ENCODE measurements at places on chromosomes 11 and 22.
A peak's percentile ranks its signal among the peaks of the same experiment; 100 is the strongest.

- no peak for DNase-seq
Measured at GRCh38 chr11:127130321-127130720, 129.8 kb upstream of the KIRREL3 start.

DNA sequence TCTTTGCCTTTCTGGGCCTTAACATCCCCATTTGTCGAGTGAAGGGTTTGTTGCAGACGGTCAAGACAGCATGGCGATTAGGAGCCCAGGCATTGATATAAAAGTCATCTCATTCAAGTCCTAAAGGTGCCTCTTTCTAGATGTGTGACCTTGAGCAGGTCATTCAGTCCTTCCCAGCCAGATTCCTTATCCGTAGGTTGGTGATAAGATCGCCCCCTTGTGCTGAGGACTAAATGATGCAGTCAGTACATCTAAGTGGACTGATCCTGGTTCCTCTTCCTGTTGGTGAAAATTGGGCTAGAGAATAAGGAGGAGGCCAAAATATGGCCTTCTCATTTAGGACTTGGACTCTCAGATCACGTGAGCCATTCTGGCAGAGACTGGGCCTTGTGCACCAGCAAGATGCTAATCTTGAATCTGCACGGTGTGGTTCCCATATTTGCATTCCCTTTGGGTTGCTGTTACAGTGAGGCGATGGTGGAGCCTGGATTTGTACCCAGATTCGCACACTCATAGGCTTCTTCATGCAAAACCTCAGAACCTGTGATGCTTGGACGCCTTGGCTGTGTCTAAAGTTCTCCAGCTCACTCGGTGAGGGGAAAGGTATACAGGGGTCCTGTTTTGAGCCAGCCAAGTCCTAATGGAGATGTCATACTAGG is 156.8 kb downstream of the MYO18B start:
- peak; percentile 4 for DNase-seq

- DNase-seq = peak; percentile 87
Measured at GRCh38 chr11:46238078-46238966, 39.1 kb upstream of the CREB3L1 start.

GRCh38 chr11:72347691-72348090 is 86.6 kb downstream of the CLPB start:
- DNase-seq = no peak

GRCh38 chr11:34633640-34633989 is 12.7 kb downstream of the EHF start:
- DNase-seq = no peak

DNA sequence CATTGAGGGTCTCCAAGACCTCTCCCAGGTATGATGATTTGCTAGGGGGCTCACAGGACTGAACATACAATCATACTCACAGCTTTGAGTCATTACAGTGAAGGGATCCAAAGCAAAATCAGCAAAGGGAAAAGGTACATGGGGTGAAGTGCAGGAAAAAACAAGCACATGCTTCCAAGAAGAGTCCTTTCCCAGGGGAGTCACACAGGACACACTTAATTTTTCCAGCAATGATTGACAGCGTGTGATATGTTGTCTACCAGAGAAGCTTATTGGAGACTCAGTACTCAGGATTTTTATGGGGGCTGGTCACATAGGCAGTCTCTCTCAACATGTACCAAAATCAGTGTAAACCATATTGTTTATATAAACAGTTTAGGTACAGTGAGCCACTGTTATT is 25.3 kb downstream of the CUL5 start:
- no peak for DNase-seq

GRCh38 chr22:45204241-45204640 is 36.5 kb downstream of the KIAA0930 start:
- no peak for DNase-seq

DNA sequence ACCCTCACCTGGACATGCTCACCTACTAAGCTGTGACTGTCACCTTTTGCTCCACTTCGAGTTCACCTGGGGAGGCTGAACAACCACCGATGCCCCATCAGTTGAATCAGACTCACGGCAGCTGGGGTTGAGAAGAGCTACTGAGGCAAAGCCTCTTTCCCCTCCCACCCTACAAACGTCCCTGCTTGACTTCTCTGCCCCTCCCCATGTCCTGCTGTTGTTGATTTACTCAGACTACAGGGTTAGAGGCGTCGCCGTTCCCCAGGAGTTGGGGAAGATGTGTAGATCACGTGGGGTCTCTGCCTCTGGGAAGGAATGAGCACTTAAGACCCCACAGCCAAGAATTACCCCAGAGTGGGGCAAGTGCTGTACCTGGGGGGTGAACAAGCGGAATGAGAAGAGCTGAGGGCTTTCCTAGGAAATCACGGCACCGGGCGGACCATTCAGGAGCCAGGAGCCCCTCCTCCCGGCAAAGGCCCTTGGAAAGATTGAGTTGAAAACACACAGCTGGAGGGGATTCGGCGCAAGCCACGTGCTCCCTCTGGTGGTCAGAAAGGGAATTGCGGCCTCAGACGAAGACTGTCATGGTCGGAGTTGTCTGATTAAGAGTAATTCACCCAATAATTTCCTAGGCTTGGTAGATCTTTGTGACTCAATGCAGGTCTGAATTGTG is 7.0 kb downstream of the FXYD2 start:
- peak; percentile 80 for DNase-seq

GRCh38 chr22:38189104-38189503 is 7.5 kb upstream of the PLA2G6 start:
- DNase-seq = no peak

DNA sequence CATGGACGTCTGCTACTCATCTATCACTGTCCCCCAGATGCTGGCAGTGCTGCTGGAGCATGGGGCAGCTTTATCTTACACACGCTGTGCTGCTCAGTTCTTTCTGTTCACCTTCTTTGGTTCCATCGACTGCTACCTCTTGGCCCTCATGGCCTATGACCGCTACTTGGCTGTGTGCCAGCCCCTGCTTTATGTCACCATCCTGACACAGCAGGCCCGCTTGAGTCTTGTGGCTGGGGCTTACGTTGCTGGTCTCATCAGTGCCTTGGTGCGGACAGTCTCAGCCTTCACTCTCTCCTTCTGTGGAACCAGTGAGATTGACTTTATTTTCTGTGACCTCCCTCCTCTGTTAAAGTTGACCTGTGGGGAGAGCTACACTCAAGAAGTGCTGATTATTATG is 9.2 kb upstream of the OR9Q2 start:
- DNase-seq = no peak

DNA sequence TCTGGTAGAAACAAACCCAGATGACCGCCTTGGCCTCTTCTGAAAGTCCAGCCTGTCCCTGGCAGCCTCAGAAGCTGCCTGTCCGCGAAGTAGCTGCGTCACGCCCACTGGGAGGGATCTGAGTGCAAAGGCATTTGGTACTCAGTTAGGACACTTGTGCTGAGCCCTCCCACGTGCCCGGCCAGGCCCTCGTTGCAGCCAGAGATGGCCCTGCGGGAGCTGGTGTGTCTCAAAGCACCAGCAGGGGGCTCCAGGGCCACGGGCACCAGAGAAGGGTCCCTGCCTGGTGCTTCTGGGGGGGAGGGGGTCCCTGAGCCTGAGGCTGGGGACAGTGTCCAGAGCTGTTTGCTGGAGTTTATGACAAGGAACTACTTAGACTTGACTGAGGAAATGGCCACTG is 5.8 kb downstream of the SELENOO start:
- DNase-seq = peak; percentile 55

DNA sequence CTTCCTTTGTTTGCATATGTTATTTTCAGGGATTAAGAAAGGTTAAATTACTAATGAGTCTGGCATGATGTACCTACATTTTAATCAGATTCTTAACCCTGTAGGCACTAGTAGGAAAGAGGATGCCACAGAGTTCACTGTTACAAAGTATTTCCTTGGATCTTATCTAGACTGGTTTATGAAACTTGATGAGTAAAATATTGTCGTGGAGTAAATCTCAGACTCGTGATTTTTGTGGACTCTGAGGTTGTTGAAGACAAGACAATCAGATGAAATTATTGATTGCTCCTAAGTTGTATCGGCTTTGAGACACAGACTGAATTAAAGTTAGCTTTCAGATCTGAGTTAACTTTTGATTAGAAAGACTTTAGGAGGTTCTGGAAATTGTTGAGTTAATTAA is 6.0 kb downstream of the KMT2A start:
- DNase-seq = no peak

DNA sequence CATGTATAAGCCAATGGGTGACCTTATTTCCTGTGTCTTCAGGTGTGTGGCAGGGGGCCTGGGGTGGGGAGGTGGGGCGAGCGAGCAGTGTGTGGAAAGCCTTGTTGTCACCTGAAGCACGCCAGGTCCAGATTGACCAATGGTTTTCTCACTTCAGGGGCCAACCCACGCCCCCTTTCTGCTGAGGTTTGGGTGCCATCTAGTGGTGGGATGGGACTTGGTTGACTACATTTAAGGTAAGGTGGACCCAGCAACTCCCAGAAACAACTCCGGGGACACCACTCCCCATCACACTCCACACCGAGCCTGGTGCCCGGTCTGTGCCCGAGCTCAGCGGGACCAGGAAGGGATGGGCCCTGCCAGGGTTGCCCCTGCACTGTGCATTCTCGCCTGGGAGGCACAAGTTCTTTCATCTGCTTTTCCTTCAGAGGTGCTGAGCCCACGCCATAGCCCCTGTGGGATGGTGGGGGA is 40.0 kb downstream of the TPCN2 start:
- DNase-seq = peak; percentile 84

- no peak for DNase-seq
Measured at GRCh38 chr11:2853997-2854560, 31.5 kb downstream of the CDKN1C start.

DNA sequence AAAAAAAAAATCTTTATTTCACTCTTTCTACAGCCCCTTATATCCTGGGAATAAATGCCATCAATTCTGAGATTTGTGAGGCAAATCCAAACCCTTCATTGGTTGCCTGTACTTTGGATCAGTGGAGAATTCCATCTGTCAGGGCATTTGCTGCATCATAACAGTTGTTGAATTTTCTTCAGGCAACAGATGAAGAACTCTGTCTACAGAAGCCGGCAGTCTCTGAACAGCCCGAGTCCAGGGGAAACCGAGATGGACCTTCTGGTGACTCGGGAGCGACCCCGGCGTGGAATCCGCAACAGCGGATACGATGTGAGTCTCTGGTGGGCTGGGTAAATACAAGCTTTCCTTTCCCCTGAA is 82.3 kb downstream of the C11orf91 start:
- no peak for DNase-seq

- DNase-seq = no peak
Measured at GRCh38 chr11:2366733-2367132, 10.4 kb upstream of the CD81 start.

GRCh38 chr11:67421430-67422031 is 6.1 kb downstream of the CARNS1 start:
- no peak for DNase-seq

DNA sequence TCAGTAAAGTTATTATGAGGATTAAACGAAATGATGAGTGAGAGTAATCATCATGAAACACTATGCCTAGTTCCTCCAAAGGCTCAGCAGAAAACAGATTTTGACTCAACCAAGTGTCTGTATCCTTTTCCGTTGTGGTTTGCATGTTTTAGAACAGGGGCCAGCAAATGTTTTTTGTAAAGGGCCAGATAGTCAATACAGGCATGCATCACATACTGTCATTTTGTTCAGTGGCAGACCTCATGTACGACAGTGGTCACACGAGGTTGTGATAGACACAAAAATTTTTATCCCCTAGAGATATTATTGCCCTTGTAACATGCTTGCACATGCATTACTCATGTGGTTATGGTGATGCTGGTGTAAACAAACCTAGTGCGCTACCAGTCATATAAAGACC is 81.9 kb upstream of the SLC25A18 start:
- no peak for DNase-seq

DNA sequence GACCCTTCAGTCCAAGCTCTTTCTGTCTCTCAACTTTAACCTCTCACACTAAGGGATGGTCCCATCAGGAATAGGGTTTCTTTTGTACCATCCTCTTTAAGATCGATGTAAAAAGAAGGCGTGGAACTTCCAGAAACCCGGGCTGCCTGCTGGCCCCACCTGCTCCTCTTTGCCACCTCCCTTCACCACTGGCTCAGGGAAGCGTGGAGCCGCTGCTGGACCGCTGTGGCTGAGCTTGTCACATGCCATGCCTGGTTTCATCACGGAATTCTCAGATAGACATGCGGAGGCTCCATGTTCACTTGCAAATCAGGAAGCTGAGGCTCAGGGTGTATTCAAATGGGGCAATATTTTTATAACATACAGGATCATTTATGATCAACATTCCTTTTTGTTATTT is 399.7 kb downstream of the BRD1 start:
- DNase-seq = no peak

DNA sequence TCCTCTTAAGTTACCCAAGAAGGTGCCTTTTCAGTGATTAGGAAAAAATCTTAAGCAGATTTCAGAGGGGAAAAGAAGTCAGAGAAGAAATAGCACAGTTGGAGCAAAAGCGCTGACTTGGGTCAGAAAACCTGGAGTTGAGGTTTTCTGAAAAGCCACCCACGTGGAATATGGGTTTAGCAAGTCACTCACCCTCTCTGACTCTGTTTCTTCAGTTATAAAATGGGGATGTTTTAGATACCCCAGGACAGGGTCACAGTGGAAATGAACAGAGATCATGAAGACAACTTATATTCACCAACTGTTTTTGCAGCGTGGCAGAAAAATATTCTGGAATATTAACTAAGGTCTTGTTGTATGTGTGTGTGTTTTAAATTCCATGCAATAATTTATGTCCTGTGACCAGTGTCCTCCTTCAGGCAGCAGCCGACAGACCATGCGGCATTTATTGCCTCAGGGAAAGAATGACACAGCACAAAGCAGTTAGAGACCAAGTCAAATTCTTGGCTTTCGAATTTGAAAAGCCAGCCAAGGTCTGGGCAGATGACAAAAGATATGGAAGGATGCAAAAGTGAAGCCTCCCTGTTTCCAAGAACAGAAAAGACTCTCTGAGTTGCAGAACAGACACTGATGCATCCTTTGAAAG is 119.9 kb downstream of the MIAT start:
- peak; percentile 41 for DNase-seq

GRCh38 chr11:68137833-68138232 is 16.6 kb upstream of the CHKA start:
- DNase-seq = no peak

Measured in cardiac fibroblast (primary cell).